ENCODE measurements at places on chromosomes 11 and 22.

GRCh38 chr22:32328306-32329201 lies 29.1 kb upstream of the RFPL3 start:
- DNase-seq, result no peak

DNA sequence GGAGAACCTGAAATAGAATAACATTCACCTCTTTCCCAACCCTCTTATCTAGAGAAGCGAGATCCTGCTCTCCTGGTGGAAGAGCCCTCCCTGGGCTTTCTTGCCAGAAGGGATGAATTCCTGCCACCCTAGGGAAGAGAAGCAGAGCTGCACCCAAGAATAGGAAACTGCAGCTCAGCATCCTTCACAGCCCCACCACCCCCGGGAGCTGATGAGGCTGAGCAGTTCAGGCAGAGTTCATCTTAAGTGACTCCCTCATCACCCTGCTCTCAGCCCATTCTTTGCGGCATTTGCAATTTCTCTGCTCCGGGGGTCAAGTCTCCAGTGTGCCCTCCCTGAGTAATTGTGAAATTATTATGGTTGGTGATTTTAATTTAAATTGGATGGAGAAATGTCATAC lies 514.9 kb downstream of the BUD13 start:
- no peak for DNase-seq

DNA sequence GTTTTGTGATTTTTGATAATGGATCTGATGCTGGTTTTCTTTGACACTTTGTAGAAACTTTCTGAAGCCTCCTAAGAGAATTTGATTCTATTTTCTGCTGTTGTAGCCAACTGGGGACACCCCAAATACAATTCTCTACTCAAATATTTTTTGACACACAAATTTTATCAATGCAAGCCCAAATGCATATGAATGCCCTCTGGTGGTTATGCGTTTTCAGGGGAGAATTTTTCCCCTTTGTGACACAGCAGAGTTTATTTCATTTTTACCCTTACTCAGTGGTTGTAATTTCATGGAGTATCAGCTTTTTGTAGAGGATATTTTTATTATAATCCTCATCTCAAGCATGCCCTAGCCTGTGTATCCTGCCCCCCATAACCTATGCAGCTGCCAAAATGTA lies 44.7 kb upstream of the MTMR2 start:
- DNase-seq, result no peak

- DNase-seq, result no peak
Observed at GRCh38 chr11:12640355-12640754, 33.9 kb upstream of the TEAD1 start.

DNA sequence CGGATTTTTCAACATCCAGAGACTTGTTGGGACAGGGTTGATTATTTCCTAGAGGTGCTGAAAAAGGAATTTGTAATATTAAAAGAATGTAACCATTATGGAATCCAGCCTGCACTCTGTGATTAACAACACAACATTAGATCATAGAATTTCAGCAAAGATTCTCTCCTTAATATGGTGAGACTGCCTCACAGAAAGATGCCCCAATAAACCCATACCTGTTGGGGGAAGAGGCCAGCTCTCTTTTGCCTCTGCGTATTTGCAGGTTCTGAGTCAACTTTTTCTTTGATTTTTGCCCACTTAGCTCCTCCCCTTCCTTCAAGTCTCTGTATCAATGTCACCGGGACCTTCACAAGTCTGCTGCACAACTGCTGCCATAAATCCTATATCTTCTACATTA lies 12.4 kb upstream of the MTMR3 start:
- no peak for DNase-seq
